Stimulated activated CD8-positive, alpha-beta memory T cell treated with anti-CD3 and anti-CD28 coated beads, Interleukin-4, amount 100 ng/mL, for 1 hour (primary cell): ENCODE measurements at places on chromosomes 2 and 18.

GRCh38 chr2:230739961-230740360 is 27.3 kb downstream of the CAB39 start:
- no peak for DNase-seq

DNA sequence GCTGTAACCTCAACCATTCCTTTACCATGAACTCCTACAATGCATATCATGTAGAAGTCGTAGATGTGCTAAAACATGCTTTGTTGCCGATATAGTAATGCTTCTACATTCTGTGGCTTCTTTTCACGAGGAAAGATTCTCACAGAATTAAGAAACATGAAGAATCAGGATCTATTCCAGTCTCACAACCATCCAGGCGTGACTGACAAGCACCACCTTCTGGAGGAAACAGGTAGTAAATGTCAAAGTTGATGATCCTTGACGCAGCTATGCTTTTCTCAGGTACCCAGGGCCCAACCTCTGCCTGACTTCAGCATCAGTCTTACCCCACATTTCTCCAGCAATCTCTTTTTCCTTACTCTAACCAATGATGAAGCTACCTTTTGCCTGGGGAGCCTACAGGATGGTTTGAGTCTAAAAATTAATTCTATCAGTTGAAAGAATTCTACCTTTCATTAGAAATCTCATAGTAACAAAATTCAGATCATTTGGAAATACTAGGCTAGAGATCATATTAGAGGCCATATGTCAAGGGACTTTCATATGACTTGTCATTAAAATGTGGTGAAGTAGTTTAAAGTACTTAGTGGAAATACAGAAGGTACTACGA is 123.3 kb upstream of the RND3 start:
- DNase-seq: no peak

GRCh38 chr18:67513280-67513679 is 3.2 kb downstream of the DSEL start:
- DNase-seq: no peak

- no peak for DNase-seq
Observed at GRCh38 chr2:9345343-9345742, 78.0 kb downstream of the ITGB1BP1 start.

DNA sequence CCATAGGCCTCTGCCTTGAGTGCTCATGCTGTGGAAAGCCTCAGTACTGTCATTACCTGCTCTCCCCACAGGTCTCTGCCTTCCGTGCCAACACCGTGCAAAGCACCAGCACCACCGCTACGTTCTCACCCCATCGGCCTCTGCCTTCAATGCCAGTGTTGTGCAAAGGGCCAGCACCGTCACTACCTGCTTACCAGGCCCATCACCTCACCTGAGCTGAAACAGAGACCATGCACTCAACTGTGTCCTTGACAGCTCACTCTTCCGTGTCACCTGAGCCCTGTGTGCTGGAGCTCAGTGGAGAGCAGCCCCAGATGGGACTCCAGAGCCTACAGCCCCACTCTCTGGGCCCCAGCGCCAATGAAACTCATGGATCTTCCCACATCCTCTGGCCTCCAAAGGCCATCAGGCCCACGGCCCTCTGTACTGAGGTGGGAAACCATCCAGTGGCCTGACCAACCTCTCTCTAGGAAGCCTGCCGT is 62.7 kb downstream of the ZNF516 start:
- DNase-seq: no peak
